NCI-H524 treated with DMSO at 0.1 percent for 48 hours (cell line): ENCODE measurements at places on chromosomes 2 and 18.
A peak's percentile ranks its signal among the peaks of the same experiment; 100 is the strongest.

DNA sequence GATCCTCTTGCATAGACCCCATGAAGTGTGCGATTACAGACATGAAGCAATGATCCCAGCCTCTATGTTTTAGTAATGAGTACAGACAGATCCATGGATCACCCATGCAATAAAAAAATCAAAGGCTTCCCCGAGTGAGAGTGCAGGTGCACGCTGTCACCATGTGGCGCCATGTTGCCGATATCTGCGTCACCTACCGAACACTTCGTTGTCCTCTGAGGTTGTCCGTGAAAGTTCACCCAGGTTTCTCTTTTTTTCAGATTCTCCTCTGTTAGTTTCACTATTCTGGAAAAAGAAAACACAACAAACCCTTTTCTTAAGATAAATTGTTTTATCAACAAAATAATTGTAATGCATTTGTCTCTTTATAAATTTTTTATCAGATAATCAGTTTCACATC lies 66.5 kb downstream of the MBP start:
- DNase-seq, result no peak

DNA sequence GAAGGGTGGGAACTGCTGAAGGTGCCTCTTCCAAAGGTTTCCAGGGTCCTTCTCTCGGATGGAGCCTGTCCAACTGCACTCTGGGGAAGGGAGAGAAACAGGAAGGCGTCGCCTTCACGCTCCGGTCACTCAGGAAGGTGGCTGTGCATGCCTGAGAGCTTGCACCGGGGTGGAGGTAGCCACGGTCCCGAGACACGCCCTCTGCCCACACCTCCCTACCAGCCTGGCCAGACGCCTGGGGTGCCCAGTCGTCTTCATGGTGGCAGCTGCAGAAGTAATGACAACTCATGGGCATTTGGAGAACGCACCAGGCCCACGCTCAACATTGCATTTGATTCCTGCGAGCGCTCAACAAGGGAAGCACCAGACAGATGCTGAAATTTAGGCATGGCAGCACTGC lies 59.9 kb downstream of the ADNP2 start:
- no peak for DNase-seq

DNA sequence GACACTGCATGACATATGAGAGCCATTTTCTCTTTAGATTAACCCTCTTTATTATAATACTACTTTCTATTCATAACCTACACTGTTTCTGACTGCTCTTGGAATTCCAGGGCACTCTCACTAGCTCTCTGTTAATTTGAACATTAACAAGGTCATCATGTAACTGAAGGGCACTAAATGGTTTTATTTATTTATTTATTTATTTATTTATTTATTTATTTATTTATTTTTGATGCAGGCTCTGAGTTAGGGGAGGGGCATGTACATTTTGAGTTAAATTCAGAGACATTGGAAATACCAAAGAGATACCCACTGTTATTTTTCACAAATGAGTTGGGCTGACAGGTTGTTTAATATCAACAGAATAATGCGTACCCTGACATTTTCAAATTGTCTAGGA lies 1038.7 kb upstream of the NRXN1 start:
- no peak for DNase-seq

DNA sequence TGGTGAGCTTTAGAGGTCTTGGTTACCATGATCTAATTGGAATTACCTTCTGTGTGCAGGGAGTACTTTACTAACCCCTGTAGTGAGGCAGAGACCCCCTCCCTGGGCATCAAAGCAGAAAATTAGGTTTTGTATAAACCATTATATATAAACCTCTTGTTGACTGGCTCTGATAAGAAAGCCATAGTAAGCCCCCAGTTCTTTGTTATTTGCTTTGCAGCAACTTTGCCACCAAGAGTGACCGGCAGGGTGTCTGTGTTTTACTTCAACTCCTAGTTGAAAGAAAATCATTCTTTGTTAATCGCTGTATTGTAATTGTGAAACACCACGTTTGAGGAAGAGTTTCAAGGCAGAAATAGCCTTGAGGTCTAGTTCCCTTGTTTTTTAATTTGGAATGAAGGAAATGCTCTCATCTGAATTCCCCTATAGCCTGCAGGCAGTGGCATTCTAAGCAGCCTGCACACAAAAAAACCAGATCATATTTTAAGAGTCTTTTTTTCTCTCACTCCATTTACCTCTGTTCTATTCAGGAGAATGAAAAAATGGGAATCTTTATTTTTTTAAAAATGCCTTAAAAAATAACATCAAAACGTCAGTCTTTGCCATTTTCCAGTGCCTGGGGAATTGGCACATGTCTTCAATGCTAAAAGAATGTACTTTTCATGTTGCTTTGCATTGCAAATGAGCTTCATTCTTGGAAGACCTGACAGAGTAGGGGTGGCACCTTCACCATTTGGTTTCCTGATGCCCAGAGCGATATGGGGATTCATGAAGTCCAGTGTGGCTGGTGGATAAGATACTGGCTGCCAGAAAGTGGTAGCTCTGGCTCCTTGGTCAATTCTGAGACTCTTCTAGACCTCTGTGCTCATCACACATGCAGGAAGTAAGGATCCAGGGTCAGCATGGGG lies 338.1 kb downstream of the SLC4A3 start:
- DNase-seq, result no peak

GRCh38 chr2:210188190-210188589 lies 17.0 kb upstream of the KANSL1L start:
- DNase-seq, result no peak

GRCh38 chr2:16275661-16276060 lies 335.3 kb downstream of the MYCN start:
- no peak for DNase-seq

- DNase-seq, result peak; percentile 52
Measured at GRCh38 chr2:216519154-216519762, 20.6 kb downstream of the RPL37A start.

DNA sequence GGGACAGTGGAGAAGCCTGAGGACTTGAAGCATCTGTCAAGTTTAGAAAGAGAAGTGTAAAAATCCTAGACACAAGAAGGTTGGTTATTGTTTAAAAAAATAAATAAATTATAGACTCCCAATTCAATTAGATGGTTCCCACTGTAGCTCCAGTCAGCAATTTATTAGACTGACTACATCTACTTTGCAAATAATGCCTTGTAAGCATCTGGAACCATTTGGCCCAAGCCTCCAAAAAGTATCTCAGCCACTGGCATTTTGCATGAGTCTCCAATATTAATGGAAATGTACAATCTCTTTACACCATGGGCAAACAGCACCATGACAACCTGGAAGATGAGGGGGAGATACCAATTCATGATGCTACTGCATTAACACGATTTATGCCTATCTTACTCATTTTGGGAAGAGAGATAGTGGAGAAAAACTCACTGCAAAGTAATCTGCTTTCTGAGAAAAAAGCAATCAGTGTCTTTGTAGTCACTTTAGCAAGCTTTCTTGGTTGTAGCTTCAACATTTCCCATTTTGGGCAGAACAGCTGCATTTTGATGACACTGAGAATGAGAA lies 2.8 kb downstream of the NYAP2 start:
- DNase-seq, result no peak

DNA sequence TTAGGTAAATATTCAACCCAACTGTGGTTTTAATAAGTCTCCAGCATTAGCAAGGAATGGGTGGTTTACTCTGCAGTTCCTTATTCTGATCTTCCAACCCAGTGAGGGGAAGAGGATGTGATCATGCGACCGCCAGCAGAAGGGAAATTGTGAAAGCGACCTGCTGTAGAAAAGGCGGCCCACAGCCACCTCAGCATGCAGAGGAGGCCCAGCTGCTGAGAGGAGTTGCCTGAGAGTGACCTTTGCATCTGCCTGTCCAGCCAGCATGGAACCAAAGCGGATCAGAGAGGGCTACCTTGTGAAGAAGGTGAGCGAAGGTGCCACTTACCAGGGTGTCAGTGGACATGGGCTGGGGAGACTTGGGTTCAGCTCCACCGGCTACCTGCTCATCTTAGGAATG lies at the start of gene PLEK:
Gene PLEK (plus strand): TSS at position 196 of the 400 bp plus-strand sequence. CDS start 70 bp downstream, at position 266.
- DNase-seq, result no peak

- DNase-seq, result no peak
Measured at GRCh38 chr2:147553775-147554271, 291.0 kb upstream of the ACVR2A start.

DNA sequence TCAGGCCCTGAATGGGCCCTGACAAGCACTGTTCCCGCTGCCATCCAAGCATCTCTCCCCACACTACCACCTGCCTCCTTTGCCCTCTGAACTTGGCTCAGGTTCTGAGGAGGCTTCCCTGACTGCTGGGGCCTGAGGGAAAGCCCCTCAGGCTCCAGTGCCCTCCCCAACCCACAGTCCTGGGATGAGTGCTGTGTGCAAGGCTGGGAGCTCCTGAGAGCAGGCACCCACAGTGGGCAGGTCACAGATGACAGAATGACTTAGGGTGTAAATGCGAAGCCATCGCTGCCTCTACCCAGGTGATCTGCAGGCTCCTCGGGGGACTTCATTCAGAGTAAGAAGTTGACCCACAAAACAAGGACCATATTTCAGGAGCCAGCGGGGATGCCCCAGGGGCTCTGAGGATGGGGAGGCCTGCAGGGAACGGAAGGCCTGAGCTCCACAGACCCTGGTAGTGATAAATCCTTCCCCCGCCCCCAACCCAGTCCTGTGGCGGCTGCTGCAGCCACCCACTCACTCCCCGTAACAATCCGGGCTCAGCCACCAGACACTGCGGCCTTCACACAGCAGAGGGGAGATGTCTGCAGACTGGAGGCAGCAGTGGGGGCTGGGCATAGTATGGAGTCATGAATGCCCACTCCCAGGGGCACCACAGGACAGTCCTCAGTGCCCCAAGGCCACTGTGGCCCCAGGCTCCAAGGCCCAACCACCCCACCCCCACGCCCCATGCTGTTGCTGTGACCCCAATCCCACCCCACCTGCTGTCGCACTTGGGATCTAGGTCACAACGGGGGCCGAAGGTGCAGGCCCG lies 8.9 kb downstream of the BIN1 start:
- DNase-seq, result no peak

DNA sequence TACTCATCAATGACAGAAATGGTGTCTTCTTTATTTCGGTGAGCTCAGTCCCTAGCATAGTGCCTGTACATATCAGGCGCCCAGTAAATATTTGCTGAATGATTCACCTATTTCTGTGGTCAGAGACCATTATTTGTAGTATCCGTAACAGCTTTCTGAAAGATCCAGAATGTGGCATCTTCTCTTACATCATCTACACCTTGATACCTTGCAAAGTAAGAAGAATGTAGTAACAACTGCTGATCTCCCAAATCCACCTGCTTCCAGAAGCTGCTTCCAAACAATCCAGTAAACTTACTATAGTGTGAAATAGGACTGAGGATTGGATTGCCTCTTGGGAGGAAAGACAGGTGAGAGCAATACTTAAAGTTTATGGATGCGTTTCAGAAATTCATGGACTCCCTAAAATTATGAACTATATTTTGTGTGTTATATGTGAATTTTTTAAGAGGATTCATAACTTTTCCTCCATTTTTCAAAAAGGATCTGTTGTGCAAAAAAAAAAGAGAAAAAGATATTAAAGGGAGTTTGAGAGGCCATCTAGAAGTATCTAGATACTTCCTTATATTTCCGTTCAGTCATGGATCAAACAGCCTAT lies 945 bp upstream of the ASXL2 start:
- no peak for DNase-seq

- no peak for DNase-seq
Measured at GRCh38 chr2:17788773-17789172, 27.5 kb upstream of the MSGN1 start.

DNA sequence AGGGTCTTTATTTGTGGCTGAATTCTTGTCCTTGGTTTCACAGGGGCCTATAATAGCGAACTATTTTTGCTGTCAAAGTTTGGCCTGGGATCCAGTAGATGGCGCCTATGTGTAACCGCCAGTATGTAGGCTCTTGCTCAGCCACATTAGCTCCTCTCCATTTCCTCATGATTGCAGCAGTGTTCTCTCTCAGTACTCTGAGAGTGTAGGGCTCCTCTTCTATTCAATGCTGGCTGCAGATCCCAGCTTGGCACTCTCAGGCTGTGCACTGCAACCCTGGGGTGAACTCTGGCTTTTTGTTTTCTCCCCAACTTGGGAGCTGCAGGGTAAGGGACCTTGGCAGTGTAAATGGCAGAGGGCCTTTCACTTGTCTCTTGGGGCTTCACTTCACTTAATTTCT lies 344.6 kb upstream of the CHAC2 start:
- DNase-seq, result no peak

DNA sequence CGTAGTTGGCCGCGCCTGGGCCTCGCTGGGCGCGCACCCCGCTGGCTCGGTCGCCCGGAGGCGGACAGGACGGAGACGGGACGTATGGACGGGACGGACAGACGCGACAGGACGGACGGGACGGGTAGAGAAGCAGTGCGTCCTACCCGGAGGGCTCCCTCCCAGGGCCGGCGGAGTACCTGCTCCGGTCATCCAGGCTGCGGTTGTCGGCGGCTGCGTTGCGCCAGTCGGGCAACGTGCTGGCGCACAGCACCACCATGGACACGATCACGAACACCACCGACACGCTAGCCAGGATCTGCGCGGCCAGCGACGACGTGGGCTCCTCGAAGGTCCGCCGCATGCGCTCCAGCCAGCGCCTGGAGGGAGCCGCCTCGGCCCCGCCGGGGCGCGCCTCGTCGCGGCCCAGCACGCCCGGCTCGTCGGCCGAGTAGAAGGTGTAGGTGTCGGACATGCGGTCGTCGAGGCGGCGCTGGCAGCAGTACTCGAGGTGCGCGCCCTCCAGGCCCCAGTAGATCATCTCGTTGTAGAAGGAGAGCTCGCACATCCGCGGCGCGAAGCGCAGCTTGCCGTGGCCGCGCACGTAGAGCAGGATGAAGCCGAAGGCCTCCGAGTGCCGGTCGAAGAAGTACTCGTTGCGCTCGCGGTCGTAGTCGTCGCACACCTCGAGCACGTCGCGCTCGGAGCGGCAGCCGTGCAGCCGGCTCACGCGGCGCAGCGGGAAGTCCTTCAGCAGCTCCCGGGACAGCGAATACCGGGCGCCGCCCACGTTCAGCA lies 903 bp downstream of the KCNG3 start:
- no peak for DNase-seq

DNA sequence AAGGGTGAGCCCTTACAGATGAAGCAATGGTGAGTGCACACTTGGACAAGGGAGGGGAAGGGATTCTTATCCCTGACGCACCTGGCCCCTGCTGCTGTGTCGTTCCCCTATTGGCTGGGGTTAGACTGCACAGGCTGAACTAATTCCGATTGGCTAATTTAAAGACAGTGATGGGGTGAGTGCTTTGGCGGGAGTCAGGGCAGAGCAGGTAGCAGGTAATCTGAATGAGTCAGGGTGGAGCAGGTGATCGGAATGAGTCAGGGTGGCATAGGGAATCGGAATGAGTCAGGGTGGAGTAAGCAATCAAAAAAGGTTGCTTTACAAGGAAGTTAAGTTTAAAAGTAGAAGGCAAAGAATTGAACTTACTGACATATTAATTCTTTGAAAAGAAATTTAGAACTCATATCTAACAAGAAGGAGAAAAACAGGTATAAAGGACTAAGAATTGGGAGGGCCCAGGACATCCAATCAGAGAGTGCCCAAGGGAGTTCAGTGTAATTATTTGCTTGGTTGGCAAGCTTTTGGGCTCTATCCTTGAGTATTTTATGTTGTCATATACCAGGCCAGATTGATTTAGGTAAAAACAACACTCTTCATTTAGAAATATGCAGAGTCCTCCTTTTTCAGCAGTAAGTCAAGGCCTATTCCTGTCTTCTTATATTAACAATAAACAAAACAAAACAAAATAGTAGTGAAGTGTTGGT lies 52.3 kb upstream of the RALBP1 start:
- DNase-seq, result no peak

- DNase-seq, result no peak
Measured at GRCh38 chr2:29841386-29842004, 79.9 kb downstream of the ALK start.
